ENCODE measurements at places on chromosomes 2 and 18.
A peak's percentile ranks its signal among the peaks of the same experiment; 100 is the strongest.

GRCh38 chr2:39719317-39719716 lies 53.6 kb downstream of the TMEM178A start:
- DNase-seq = no peak

DNA sequence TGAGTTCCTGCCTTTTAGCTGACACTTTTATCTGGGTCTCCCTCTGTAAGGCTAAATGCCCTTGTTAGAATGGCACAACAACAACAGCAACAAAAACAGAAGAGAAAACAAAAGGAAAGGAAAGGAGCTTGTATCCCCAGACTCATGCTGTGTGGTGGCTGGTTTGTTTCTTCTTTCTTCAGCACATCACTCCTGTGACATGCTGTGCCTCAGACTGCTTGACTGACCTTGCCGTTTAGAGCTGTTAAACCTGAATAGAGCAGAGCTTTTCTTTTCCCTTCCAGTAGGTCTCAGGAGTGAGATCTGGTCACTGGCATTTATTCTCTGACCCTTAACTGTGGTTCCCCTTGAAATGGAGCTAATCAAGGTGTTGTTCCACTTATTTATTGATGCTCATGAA lies 18.9 kb downstream of the GALNT13 start:
- no peak for DNase-seq

- DNase-seq = no peak
These were observed 109.9 kb upstream of the ID2 start for GRCh38 chr2:8571792-8572499.

DNA sequence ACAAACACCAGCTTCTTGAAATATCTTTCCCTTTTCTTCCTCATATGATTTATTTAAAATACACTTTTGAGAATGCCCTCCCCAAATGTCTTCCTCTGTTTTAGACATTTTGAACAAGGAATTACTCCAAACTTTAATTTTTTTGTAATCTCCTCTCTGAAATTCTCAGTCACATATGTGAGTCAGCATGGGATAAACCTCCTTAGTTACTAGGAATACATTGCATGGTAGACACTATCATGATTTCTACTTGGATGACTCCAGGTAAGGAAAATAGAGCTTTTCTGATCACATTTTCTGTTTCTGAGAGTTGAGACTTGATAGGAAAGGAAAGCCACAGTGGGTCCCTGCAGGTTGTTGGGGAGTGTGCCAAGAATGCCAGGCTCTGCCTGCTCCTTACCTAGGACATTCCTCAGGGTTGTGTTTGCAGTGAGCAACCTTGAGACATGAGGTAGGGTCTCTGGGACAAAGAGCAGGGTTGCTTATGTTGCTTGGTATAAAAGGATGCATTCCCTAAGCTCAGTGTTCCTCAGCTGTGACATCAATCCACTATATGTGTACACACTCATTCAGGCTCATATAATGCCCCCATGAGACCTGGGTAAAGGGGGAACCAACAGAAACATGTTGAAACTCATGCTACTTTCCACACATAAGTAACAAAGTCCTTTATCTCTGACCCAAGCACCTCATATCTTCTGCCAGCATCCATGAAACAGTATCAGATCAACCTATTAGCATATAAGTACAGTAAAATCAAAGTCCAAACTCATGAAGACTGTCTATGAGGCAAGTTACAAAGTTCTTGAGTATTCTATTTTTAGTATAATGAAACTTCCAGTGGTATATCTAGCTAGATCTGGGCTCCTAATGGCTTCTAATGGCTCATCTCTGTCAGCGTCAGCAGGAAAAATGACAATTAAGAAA lies 112.8 kb upstream of the SCN1A start:
- DNase-seq = peak; percentile 52

DNA sequence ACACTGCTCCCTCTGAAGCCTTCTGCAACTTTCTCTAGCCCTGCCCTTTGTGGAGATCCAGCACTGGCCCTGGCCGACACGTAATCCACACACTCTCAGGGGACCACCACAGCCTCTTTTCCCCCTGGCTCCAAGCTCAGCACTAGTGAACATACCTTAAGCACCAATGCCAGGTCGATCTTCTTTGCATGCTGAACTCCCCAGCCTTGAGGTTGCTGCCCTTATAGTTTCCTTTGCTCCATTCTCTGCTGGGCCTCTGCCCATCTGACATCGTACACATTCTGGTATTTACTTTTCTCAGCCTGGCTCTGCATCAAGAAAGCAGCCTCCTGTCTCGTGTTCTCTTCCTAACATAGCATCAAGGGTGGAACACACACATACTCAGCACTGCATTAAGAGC lies 361.5 kb downstream of the LPIN1 start:
- peak; percentile 45 for DNase-seq

DNA sequence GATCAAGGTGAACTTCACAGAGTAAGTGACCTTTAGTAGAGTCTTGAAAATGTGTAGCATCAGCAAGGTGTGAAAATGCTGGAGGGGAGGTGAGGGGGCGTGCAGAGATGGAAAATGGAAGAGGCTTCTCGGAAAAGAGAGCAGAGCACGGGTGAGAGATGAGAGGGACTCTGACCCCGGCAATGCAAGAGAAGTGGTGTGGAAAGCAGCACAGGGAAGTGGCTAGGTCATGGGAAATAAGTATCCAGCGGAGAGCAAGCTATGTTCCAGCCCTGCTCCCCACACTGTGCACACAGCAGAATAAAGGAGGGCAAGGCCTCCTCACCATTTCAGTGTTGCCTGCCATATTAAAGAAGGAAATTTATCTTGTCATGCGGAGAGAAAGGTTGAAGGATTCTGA lies 241.7 kb upstream of the DOK6 start:
- DNase-seq = no peak

DNA sequence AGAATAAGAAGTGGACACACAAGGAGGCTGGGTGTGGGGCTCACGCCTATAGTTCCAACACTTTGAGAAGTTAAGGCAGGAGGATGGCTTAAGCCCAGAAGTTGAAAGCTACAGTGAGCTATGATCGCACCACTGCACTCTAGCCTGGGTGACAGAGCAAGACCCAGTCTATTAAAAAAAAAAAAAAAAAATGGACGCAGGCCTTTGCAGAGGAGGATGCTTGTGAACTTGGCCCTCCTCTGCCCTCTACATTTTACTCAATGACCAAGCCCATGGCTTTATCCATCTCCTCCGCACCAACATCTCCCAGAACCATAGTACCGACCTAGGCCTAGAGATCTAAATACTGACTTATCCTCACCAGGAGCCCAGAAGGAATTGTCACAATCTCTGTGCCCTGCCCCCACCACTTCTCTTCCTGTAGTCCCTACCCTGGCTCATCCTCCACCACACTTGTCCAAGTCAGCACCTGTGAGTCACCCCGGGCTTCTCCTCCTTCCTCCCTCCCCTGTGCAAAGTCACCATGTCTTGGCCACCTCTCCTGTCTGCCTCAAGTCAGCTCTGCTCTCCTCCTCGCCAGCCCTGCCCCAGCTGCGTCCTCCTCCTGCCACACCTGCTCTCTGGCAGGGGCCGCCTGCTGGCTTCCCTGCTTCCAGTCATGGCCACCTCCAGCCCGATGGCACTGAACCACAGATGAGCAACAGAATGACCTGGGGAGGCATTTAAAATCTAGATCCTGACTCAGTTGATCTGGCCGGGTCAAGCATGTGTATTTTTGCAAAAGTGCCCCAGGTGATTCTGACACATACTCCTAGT lies 35.8 kb upstream of the ASPRV1 start:
- peak; percentile 71 for DNase-seq

- no peak for DNase-seq
These were observed 139.4 kb downstream of the NCK2 start for GRCh38 chr2:105883911-105884694.

DNA sequence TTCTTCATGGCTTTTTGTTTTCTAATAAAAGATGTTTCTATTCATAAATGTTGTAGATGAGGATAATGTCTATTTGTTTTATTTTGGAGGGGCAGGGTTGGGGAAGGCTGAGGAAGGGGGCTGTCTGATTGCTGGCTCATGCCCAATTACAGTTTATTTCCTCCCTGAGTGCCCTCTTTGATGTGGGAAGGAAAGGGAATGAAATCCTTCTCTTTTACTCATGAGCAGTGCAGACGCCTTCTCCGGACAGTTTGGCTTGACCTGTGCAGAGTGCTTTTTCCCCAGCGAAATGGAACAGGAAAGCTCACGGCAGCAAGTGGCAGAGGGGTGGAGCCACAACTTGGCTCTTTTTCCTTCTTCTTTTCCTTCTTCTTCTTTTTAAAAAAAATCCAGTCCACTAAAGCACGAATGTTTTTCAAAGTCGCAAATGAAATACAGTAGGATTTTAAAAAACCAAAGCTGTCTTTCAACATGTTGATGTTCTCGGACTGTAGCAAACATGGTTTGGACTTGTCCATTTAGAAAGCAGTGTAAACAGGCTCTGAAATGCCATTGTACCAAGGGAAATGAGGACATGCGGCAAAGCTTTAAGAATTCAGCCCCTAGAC lies 34.5 kb downstream of the RAB31 start:
- peak; percentile 36 for DNase-seq

DNA sequence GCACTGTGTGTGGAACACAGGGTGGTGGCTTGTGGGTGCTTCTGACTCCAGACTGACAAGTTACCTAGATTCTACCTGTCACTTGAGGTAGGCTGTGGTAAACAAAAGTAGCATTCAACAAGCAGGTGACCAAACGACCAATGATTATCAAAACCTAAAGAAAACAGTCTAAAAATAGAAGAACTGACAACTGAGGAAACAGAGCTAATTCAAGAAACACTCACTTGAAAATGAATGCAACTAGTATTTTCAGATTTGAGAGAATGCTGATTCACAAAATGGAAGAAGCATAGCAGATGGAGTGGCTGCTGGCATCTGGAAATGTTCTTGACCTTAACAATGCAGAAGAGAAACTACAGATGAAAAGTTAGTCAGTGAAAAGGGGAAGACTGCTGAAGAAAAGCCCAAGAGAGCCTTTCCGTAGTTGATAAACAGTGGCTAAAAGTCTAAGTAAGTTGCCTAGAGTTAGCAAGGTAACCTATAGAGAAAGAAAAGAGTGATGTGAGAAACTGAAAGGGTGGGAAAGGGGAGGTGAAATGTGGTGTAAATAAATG lies 170.4 kb downstream of the NCK2 start:
- no peak for DNase-seq

- no peak for DNase-seq
These were observed 64.9 kb upstream of the STPG4 start for GRCh38 chr2:47219970-47220369.

DNA sequence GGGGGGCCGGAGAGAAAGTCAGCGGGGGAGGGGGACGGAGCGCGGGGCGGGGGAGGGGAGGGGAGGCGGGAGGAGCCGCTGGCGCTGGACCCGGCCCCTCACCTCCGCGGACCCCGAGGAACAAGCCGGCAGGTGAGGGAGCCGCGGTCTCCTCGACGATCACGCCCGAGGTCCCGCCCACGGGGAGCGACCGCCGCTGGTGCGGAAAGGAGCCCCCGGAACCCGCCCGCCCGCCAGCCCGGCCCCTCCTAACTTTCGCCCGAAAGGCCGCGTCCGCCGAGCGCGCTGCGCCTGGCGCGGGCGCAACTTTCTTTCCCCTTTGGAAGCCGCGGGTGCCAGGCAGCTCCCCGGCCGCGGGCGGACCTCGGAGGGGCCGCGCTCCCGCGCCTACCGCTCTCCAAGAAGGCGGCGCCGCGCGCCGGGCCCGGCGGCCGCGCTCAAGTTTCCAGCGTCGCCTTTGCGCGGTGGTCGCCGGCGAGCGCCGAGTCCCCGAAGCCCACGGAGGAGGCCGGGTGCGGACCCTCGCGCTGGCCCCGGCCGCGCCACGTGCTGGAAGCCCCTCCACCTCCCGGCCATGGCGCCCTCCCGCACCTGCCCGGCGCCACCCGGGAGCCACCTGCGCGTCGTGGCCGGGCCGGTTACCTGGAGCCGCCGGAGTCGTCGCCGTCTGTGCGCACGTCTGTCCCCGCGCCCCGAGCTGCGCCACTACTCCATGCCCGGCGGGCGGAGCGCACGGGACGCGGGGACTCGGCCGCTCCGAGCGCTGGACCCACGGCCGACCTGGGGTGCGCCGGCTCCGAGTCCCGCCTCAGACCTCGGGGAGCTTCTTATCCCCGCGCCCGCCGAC lies at the start of gene ALKAL2:
Gene ALKAL2, minus strand, starts transcription at position 181 of the 847 bp plus-strand sequence. CDS start 256 bp downstream, outside the sequence.
- DNase-seq = no peak

All from IMR-90 (cell line).